ENCODE measurements at places on chromosomes 11 and 22.

GRCh38 chr11:8826901-8827560 lies 84.0 kb upstream of the AKIP1 start:
- DNase-seq: no peak

DNA sequence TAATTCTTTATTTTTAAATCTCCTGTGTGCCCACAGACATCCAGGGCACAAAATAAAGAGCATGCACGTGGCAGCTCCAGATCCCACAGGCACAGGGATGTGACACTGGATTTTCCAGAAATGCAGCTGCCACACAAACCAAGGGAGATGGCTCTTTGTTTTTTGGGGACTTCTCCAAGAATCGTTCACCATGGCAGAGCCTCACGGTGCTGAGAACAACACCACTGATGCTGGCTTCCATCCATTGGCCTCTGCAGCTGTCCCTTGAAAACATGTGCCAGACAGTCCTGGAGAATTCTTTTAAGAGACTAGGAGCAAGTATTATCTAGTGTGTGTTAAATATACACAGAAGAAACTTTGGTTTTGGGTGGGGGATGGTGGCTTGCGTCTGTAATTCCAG lies 108.4 kb upstream of the SLC22A12 start:
- DNase-seq: peak; percentile 3

DNA sequence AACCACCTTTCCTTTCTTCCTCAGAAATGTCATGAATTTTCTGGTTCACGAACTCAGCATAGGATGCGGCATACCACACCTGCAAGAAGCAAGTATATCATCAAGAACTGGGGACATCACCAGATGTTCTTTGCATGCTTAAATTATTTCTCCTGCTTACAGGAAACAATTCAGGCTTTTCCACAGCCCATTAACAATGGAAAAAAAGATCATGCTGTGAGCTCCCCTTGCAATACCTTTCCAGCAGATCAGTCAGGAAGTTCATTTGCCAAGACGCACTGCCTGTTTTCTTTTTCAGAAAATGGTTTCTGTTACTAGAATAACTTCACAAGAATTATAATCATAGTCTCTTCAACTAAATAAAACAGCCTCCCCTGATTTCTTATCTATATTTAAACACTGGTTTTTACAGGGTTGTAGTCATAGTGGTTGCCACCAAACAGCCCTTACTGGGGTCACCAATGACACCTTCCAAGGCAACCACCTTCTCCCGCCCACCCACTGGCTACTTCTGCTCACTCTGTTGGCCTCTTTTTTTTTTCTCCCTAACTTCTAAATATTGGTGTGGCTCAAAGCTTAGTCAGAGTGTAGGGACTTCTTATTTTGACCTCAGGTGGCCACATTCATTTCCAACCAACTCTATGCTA lies 42.3 kb upstream of the NFRKB start:
- no peak for DNase-seq

DNA sequence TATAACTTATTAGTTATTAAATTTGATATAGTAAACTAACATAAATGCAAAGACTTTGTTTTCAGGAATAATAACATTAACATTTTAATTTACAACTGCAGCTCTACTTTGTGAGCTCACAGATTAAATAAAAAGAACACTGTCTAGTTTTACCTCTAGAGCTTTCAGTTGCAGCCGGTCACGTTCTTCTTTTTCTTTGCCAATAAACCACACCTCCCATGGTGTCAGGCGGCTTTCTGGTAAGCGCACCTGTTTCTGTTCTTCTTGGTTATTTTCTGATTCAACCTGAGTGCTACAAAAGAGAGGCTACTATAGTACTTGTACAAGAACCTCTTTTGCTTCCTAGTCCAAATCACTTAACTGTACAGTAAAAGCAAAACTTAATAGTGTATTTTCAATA lies 5.8 kb downstream of the CCDC34 start:
- no peak for DNase-seq

DNA sequence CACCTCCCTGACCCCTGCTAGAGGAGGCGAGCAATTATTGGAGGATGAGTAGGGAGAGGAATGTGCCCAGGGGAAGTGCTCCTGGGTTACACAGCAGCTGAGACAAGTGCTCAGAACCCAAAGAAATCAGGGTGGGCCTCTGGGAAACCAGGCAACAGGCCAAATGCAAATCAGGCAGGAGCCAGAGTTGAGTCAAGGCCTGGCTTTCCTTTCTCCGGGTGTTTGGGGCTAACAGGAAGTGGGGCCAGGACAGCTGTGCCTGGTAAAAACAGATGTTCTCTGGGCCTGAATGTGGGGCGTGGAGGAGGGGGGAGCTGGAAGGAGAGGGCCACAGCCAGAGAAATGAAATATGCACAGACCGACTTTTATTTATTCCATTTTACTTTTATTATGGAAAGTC lies 22.0 kb downstream of the MFNG start:
- DNase-seq: no peak

DNA sequence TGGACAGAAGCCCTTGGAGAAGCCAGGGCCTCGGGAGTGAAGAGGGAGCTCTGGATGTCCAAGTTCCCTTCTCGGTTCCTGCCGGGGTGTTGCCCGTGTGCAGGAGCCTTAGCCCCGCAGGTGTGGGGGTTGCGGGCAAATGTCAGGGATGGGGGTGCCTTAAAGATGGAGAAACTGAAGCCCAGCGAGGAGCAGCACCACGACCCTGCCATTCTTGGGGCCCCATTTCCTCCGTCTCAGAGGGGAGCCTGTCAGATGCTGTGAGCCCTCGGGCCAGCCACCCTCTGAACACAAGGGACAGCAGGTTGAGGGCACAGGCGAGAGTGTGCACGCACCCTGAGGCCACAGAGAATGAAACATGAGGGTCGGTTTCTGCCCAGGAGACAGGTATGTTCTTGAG lies 6.3 kb downstream of the OSBPL5 start:
- no peak for DNase-seq

DNA sequence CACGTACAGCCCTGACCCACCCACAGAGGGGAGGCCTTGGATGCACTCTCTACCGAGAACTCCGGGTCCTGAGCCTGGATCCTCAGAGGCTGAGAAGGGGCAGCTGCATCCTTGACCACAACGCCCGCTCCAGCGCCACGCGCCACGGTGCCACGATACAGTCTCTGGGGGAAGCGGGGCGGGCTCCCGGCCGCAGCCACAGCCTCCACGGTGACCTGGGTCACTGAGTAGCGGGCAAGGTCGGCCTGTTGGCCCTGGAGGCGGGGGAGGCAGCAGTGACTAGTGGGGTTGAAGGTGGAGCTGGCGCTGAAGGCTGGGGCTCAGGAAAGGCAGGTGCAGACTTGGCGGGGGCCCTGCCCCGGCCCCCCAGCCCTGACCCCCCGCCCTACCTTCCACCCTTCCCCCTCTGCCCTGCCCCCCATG lies 3.9 kb upstream of the IRF7 start:
- DNase-seq: no peak
